T follicular helper cell (primary cell): ENCODE measurements at places on chromosomes 12 and 14.
A peak's percentile ranks its signal among the peaks of the same experiment; 100 is the strongest.

DNA sequence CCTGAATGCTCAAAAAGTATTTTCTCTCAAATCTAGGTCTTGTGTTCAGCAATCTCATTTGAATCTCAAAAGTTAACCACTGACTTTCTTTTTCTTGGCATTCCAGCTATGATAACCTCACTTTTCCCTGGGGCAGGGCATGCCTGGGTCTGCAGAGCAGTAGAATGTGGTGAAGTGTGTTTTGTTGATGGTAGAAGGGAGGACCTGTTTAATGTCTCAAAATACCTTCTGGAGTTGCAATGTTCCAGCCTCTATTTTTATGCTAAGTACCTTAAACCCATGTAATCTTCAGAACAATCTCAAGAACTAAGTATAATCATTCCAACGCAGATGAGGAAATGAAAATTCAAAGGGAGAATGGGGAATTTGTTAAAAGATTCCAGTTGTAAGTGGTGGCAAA lies 82.1 kb upstream of the FUT8 start:
- DNase-seq, result no peak

GRCh38 chr12:15181017-15181683 lies 40.1 kb downstream of the RERG start:
- no peak for DNase-seq

DNA sequence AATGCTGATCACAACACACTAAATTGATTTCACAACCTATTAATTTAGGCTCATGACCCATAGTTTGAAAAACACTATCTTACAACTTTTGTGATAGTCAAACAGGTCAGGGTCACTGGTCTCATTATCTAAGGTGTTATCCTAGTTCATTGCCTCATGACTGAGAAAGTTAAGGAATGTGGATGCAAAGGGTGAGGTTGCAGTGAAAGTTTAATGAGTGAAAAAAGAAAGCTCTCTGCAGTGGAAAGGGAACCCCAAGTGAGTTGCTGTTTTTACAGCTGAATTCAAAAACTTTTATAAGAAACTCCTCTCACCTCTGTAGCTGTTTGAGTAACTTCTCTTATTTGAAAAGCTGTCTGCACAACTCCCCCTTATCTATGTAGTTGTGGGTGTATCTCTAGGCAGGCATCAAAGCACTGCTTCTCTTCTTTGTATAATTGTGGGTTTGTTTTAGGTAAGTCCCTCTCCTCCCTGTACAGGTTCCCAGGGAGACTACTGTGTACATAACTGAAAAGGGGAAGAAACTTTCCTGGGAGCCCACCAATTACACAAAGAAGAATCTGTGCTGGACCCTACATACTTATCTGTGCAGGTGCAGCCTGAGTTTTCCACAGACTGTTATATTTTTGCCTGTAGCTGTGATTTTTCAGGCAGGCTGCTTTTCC lies 18.9 kb downstream of the DNAL1 start:
- no peak for DNase-seq

- DNase-seq, result no peak
Measured at GRCh38 chr14:92153581-92153980, 31.8 kb downstream of the CPSF2 start.

DNA sequence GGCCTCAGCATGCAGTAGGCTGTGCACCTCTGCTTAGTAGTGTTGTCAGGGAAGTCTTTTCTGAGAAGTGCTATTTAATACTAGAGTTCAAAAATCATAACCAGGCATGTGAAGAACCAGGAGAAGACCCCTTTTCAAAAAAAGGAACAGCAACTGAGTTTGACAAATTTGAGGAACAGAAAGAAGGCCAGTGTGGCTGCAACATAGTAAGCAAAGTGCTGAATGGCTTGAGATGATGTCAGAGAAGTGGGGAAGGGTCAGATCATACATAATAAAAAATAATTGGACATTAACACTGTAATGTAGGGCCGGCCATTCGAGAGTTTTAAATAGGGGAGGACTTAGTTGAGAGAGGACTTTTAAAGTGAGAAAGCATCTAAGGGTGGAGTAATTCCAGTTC lies 11.1 kb upstream of the CNTN1 start:
- no peak for DNase-seq

DNA sequence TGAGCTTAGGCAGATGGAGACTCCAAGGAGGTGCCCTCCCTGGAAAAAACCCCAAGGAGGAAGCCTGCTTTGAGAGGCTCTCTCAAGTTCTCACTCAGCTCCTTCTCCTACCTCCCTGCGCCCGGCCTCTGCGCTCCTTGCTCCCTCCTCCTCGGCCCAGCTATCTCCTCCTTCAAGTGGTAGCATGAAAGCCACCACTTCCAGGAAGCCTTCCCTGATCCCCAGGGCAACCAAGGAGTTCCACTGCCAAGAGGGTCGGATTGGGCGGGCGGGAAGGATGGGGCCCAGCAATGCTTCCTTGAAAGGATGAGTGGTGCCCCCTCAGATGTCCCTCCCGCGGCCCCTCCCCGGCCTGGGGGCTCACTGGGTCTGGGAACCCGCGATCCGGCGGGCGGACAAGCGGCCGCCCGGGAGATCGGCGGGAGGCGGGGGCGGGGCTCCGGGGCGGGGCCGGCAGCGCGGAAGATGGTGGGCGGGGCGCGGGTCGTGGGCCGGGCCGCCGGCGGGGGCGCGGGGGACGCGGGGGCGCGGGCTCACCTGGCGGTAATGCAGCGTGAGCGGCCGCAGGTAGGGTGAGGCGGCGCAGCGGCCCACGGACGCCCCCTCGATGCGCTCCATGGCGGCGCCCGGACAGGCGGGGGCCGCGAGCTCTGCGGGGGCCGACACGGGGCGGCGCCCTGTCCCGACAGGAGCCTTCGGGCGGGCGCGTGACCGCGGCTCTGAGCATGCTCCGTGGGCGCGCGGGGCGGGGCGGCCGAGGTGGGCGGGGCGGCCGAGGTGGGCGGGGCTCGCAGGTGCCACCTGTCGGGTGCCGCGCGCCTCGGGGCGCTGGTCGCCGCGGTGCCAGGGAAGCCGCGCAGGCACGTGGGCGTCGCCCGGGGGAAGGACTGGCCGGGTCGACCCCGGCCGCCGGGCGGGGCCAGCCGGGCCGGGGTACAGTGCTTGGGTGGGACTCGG lies at the start of gene NUDT14:
Gene NUDT14, minus strand, starts transcription at position 721 of the 957 bp plus-strand sequence. Its CDS starts 103 bp downstream, at position 618.
- peak; percentile 84 for DNase-seq

DNA sequence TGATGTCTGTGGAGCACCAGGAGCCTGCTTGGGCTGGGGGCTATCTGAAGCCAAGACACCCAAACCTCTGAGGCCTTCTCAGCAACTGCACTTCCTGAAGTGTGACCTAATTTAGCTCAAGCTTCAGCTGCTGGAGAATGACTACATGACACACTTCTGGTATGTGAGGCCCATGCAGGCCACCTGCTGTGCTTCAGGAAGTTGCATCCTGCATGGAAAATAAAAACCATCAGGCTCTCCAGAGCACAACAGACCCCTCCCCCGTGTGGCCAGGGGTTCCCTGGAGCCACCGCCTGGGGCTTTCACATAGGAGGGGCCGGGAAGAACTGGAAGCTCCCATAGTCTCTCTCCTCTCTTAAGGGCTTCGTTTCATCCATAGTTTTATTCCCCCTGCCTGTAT lies 217.7 kb downstream of the SLC15A4 start:
- no peak for DNase-seq

DNA sequence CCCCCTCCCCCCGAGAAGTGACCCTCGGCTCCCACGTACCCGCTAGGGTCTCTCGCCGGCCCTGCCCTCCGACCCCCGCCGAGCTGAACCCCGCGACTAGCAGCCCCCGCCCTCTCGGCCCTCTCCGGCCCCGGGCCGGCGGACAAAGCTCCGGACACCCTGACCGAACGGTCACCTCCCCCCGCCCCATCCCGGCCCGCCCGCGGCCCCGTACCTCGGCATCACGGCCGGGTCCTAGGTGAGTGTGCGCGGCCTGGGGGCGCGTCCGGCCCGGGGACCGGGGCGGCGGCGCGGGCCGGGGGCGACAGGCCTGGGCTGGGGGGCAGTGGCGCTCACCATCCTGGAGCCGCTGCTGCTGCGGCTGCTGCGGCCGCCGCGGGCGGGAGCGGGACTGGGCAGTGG lies at the start of gene FIGNL2:
Gene FIGNL2, minus strand, starts transcription at position 393 of the 402 bp plus-strand sequence. CDS start 26,305 bp downstream, outside the sequence.
- no peak for DNase-seq

DNA sequence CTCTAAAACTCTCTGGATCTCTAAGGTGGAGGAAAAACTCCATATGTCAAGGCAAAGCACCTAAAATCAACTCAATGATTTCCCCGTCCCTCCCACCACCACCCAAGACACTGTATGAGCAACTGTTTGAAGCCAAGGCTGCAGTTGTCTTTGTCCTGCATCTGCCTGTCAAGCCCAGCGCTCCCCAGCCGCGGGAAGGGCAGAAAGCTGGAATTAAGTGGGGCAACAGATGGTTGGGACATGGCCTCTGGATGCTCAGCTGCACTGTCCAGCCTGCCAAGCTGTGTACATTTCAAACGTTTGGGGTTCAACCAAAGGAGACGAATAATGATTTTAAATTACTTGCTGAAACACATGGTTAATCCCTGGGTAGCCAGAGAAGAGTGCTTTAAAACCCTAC lies 42.2 kb upstream of the PTGR2 start:
- DNase-seq, result no peak

DNA sequence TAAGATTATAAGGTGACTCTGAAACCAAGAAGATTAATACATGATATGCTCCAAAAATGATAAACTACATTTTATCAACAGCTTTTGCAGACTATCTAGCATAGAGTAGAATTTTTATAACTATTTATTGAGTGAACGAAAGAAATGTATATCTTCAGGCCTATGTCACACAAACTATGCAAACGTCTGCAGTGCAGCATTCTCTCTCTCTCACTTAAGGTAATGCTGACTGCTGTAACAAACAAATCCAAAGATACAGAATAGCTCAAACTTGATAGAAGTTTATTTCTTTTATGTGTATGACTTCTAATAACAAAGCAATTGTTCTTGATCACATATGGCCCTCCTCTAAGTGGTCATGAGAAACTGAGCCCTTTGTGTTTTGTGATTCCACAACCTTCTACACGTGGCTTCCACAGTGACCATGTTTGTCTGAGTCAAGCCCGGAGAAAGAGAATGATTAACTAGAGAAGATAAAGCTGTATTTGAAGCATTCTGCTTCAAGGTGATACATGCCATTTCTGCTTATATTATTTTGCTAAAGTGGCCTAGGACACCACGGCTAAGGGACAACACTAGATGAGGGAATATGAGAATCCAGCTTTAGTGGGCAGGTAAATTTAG lies 1352.7 kb upstream of the TMEM132C start:
- DNase-seq, result no peak

- DNase-seq, result no peak
Measured at GRCh38 chr14:94380225-94381148, 7.9 kb downstream of the SERPINA1 start.

DNA sequence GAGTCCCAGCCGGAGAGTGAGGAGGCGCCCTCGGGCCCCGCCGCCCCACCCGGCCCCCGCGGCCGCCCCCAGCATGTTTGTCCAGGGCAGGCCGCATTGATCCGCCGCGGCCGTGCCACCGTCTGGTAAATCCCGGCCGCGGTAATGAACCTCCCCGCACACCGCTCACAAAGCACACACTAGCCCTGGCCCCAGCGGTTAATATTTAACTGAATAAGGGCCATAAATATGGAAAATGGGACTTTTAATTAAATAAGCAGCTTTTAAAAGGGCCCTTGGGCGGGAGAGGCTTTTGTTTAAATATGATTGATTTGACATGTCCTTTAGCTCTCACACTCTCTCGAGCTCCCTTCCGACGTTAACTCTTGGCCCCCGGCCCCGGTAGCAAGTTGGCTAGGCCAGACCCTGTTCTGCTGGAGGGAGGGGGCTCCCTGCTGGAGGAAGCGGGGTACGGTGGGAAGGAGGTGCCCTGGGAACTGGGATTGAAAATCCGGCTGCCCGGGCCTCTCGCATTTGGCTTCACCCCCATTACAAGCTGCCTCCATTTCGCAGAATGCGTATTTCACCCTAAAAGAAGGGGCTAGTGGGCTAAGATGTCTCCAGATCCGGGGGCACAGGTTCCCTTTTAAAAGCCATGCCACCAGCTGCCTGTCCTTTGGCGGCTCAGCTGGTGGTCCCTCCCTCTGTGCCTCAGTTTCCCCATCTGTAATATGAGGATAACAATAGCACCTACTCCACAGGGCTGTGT lies 199.8 kb downstream of the RBM19 start:
- no peak for DNase-seq

GRCh38 chr14:95360828-95361227 lies 41.1 kb upstream of the CLMN start:
- no peak for DNase-seq

- DNase-seq, result no peak
Measured at GRCh38 chr14:63933711-63934110, 80.9 kb downstream of the SYNE2 start.

GRCh38 chr14:101964297-101965180 lies at the start of gene DYNC1H1:
Gene DYNC1H1, plus strand, starts transcription at chr14:101964573. Its CDS starts 119 bp downstream, at chr14:101964692.
- peak; percentile 82 for DNase-seq

DNA sequence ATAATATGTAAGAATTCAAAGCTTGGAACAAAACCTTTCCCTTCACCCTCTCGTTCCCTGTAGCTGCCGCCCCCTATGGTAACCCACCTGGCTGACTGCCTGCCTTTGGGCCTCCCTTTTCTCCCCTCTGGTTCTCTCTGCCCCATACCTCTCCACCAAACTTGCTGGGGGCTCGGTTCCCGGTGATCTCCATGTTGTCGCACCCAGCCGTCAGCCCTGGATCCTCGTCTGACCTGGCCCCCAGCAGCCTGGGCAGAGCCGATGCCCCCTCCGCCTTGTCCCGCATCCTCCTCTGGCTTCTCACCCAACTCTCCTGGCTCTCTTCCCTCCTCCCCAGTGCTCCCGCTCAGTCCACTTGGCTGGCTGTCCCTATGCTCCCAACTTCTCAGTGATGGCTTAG lies 4.5 kb downstream of the CYP46A1 start:
- DNase-seq, result no peak

DNA sequence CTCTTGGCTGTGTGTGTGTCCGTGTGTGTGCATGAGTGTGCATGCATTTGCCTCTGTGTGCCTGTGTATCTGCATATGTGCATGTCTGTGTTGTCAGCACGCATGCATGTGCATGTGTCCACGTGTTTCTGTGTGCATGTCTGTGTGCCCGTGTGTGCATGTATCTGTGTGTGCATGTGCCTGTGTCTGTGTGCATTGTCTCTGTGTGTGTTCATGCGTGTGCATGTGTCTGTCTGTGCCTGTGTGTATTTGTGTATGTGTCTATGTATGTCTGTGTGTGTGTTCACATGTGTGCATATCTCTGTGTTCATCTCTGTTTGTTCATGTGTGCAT lies 1.1 kb upstream of the GALNT9 start:
- DNase-seq, result no peak
